ENCODE measurements at places on chromosomes 1 and 21. TPM values are rescaled to one million over a fixed set of nuclear protein-coding genes. Genes with fewer than 3 reads are reported as not detected.
A peak's percentile ranks its signal among the peaks of the same experiment; 100 is the strongest.

The ARHGEF16 gene
- total RNA-seq: 0.46 TPM

DNA sequence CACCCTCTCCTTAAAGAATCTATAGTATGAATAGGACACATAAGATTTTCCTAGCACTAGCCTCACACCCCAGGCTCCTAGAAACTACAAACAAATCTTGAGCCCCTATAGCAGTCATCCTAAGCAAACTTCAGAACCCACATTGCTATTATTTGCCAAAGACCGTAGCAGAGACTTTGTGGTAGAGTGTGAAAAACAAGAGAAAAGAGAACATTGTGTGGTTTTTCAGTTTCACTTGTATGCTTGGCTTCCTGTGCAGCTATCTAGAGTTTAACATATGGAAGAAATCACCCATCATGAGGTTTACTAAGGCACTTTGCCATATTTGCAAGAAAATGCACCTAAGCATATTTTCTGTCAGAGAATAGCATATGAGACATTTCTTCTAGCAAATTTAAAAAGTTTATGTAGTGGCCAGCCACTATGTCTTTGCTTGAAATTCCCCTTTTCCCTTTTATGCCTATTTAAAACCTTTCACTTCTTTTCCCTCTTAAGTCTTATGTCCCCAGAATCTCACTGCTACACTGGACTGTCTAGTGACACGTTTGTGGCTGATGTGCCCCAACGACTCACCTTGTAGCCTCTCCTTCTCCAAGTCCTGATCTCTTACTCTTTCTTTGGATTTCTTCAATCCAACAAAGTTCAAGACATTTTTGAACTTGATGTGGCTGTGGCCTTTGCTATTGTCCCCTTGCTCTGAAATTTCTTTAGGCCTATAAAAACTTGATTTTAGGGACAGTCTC, 25.6 kb downstream of the CCDC190 start:
- H3K4me1 ChIP-seq: no peaks in the 10 kb centered on the region
- no peak overlapping the region for H3K27ac ChIP-seq
- no peak overlapping the region for H3K4me3 ChIP-seq
- no peak for DNase-seq
- H3K36me3 ChIP-seq: no peaks in the 10 kb centered on the region
- H3K27me3 ChIP-seq: no peaks in the 10 kb centered on the region

The CSF1 gene
- total RNA-seq: 34.0 TPM

The DYNLT5 gene
- total RNA-seq: 1.3 TPM

DNA sequence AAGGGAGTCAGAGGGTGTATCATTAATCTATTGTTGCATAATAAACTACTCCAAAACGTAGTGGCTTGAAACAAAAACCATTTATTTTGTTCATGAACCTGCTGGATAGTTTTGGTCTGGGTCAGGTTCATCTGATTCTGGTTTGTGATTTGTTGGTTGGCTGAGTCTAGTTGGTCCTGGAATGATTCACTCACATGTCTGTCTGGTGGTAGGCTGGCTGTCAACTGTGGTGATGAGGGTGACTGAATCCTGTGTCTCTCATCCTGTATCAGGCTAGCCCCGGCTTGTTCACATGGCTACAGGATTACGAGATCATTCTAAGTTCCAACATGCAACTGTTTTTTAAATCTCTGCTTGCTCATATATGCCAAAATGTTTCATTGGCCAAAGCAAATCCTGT, 22.5 kb upstream of the SIKE1 start:
- H3K27me3 ChIP-seq: no peaks in the 10 kb centered on the region
- no peak overlapping the region for H3K4me3 ChIP-seq
- H3K36me3 ChIP-seq: no peaks in the 10 kb centered on the region
- no peaks in the 10 kb centered on the region for H3K4me1 ChIP-seq
- no peak for DNase-seq

GRCh38 chr1:231883382-231883781, 256.8 kb downstream of the DISC1 start:
- H3K27me3 ChIP-seq: no peaks in the 10 kb centered on the region
- DNase-seq: no peak
- no peak overlapping the region for H3K27ac ChIP-seq
- no peaks in the 10 kb centered on the region for H3K36me3 ChIP-seq

DNA sequence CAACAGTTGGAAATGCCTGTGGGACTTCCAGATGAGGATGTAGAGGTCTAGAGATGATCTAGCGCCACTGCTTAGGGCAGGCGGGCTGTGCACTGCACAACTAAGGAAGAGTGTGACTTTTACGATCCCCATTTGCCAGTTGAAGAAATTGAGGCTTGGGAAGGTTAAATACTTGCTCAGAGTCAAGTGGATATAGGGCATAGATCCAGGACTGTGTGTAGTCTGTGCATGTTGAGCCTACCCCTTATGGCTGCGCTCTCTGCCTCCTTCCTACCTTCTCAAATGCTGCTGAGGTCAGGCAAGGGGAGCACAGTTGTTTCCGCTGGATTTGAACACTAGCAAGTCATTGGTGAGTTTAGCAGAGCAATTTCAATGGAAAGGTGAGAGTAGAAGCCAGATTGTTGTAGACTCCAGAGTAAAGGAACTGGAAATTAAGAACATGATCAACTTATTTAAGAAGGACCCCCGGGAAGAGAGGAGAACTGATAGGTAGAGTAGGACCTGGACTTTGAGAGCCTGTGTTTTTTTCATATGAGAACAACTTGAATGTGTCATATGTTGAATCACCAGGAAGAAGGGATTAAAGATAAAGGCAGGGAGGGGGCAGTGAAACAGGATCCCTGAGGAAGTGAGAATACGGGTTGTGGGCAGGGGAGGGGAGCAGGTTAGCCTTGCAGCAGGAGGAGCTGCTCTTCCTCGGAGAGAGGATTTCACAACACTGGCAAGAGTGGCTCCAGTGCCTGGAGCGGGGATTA, 2.7 kb downstream of the CAPN2 start:
- peak overlapping the region; percentile 19 for H3K27ac ChIP-seq
- peak overlapping the region; percentile 20 for H3K4me3 ChIP-seq
- H3K27me3 ChIP-seq: no peaks in the 10 kb centered on the region
- peaks cover 13% of the 10 kb centered on the region for H3K36me3 ChIP-seq

- H3K4me1 ChIP-seq: peaks cover 31% of the 10 kb centered on the region
- H3K36me3 ChIP-seq: no peaks in the 10 kb centered on the region
- H3K27me3 ChIP-seq: no peaks in the 10 kb centered on the region
- no peak overlapping the region for H3K4me3 ChIP-seq
Observed at GRCh38 chr1:157034137-157034800, 11.3 kb downstream of the ARHGEF11 start.

DNA sequence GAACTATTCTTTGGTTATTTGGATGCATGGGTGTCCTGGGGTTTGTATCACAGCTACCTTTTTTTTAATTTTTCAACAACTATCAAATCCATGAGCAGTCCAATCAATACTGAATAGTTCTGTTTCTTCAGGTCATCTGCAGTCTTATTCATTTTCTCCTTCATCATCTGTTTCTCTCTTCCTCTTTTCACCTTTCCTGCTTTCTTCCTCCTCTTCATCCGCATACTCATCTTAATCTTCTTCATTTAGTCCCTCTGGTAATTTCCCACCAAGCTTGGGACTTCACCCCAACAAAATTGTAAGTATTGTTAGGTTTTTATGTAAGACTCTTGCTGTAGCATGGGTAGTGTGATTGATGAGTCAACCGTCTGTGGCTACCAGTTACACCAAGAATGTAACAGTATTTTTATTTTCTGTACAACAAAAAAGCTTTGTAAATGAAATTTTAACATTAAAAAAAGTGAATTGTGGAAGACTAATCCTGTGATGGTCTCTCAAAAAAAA, 184.1 kb upstream of the RNPC3 start:
- DNase-seq: no peak
- H3K4me3 ChIP-seq: no peak overlapping the region
- no peaks in the 10 kb centered on the region for H3K4me1 ChIP-seq
- no peak overlapping the region for H3K27ac ChIP-seq
- H3K27me3 ChIP-seq: no peaks in the 10 kb centered on the region
- H3K36me3 ChIP-seq: no peaks in the 10 kb centered on the region

GRCh38 chr1:207861442-207862177, 49.3 kb downstream of the CD34 start:
- no peak overlapping the region for H3K4me3 ChIP-seq
- no peaks in the 10 kb centered on the region for H3K27me3 ChIP-seq
- peaks cover 83% of the 10 kb centered on the region for H3K4me1 ChIP-seq
- DNase-seq: no peak

DNA sequence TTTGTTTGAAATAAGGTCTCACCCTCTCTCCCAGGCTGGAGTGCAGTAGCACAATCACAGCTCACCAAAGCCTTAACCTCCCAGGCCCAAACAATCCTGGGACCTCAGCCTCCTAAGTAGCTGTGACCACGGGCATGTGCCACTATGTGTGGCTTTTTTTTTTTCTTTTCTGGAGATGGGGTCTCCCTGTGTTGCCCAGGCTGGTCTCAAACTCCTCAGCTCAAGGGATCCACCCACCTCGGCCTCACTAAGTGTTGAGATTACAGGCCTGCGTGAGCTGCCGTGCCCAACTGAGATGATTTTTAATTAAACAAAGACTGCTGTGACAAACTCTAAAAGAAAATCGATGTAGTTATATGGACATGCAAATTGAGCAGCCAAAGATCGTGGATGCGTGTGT, 768.4 kb upstream of the ADGRL2 start:
- DNase-seq: no peak
- no peaks in the 10 kb centered on the region for H3K4me1 ChIP-seq
- H3K27me3 ChIP-seq: no peaks in the 10 kb centered on the region

- no peaks in the 10 kb centered on the region for H3K36me3 ChIP-seq
- H3K27ac ChIP-seq: no peak within 1 kb of the TSS
- H3K4me1 ChIP-seq: no peaks in the 10 kb centered on the region
- H3K27me3 ChIP-seq: no peaks in the 10 kb centered on the region
Observed at GRCh38 chr1:160954158-160955104, at the start of gene ITLN2. Gene ITLN2 (minus strand): TSS chr1:160954809. CDS start chr1:160954741, 68 bp downstream.

DNA sequence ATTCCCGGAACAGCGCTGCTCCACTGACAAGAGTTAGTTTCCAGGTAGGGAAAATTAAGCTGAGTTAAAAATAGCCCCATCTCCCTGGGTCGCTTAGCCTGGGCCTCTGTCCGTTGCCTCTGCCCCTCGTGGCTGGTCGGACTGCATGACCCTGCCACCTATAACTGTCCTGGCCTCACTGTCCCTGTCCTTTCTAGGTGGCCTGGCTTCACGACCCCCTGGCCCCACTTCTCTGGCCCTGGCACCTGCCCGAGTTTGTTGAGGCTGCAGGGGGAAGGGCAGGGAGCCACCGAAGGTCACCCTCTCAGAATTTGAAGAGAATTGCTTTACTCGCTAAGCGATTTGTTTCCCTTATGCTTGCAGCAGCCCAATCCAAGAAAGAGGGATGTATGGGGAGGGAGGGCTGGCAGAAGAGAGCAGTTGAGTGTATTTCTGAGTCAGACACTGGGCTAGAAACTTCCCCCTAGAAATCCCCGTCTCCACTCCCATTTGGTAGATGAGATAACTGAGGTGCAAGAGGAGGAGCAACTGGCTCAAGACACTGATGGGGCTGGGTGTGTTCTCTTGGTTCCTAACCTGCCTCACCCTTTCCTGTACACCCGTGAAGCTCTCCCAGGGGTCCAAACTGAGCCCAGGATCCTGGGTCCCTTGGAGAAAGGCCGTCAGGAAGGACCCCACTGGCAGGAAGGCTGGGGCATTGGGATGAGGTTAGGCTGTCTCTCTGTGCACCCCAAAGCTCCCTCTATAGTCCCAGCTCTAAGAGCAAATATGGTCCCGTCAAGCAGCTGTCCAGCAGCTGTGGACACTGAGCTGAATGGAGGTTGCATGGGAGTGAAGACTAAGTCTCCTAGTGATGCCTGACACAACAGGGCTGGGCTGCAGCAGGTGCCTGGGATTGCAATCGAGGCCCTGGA, 2.9 kb upstream of the EDN2 start:
- H3K27me3 ChIP-seq: no peaks in the 10 kb centered on the region
- no peak overlapping the region for H3K4me3 ChIP-seq
- H3K27ac ChIP-seq: peak overlapping the region; percentile 14
- DNase-seq: peak; percentile 23
- peaks cover 56% of the 10 kb centered on the region for H3K4me1 ChIP-seq

The TARDBP gene
- total RNA-seq: 110 TPM

The UMODL1 gene
- not detected for total RNA-seq

GRCh38 chr1:101300916-101301315, 64.1 kb downstream of the S1PR1 start:
- DNase-seq: no peak
- no peaks in the 10 kb centered on the region for H3K27me3 ChIP-seq
- H3K4me1 ChIP-seq: no peaks in the 10 kb centered on the region
- H3K36me3 ChIP-seq: no peaks in the 10 kb centered on the region

DNA sequence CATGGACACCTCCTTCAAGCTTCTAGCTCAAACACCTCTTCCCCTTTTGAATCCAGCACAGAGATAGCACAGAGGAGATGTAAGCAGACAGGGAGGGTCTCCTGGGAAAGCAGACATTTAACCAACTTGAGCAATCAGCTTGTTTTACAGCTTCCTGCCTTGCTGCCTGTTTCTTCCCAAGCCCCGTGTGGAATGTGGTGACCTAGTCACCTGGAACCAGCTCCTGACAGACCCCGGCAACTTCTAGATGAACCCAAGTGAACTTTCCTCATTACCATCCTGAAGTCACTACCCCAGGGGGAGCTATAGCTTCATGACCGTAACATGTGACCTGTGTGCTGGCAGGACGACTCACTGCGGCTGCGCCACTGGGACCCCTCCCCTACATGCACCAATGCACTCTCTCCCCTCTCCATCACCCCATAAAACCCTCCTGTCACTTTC, 24.1 kb upstream of the TTF2 start:
- H3K27me3 ChIP-seq: no peaks in the 10 kb centered on the region
- H3K36me3 ChIP-seq: no peaks in the 10 kb centered on the region
- H3K4me1 ChIP-seq: peaks cover 5% of the 10 kb centered on the region
- DNase-seq: no peak
- no peak overlapping the region for H3K4me3 ChIP-seq

GRCh38 chr1:93874025-93874651, 4.9 kb downstream of the DNTTIP2 start:
- no peak overlapping the region for H3K4me3 ChIP-seq
- no peaks in the 10 kb centered on the region for H3K27me3 ChIP-seq
- no peak for DNase-seq
- H3K27ac ChIP-seq: no peak overlapping the region
- peaks cover 86% of the 10 kb centered on the region for H3K36me3 ChIP-seq

The AUNIP gene
- total RNA-seq: 0.25 TPM
